MM.1S (cell line): ENCODE measurements at places on chromosomes 6 and 20.

GRCh38 chr6:25950297-25950696 lies 12.3 kb upstream of the TRIM38 start:
- no peak for DNase-seq

DNA sequence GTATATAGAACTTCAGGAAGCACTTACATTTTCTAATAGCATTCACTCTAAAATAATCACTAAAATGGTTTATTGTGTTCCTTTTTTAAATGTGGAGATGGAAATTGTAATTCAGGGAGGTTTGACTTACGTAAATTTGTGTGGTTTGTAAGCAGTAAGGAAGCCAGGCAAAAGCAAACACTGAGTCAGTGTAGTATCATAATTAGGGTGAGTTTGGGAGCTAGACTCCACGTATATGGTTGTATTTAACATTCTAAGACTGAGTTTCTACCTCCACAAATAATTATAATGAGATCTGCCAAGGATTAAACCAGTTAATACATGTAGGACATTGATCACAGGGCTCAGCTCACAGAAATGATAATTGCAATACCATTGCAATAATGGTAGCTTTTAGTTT lies 425.5 kb downstream of the CBLN4 start:
- no peak for DNase-seq

- DNase-seq, result peak; percentile 52
Measured at GRCh38 chr6:100484474-100484873, 19.8 kb upstream of the SIM1 start.

GRCh38 chr20:8328189-8328588 lies 196.1 kb downstream of the PLCB1 start:
- no peak for DNase-seq

- no peak for DNase-seq
Measured at GRCh38 chr20:32418376-32418775, 60.2 kb downstream of the ASXL1 start.

DNA sequence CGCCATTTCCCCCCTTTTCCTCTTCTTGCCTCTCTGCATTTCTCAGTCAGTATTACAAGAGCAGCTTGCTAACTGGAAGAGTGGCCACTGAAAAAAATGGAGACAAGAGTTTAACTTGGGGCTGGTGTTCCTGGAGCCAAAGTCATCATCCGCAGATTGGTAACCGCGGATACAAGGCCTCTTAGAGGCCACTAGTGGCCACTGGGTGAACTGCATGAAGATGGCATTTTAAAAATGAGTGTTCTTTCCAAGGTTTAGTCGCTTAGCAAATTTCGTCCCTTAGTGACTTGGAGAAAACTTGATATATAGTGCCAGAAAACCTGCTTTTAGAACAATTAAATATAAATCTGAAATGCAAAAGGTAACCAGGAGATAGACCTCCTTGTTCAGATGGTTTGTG lies 4.8 kb downstream of the F13A1 start:
- DNase-seq, result peak; percentile 38
